ENCODE measurements at places on chromosomes 13 and 19. TPM values are rescaled to one million over a fixed set of nuclear protein-coding genes. Genes with fewer than 3 reads are reported as not detected.

The ARL11 gene
- not detected for total RNA-seq

The IGFL1 gene
- not detected for total RNA-seq

The GRK1 gene
- not detected for total RNA-seq

The PRTN3 gene
- not detected for total RNA-seq

The ZNF135 gene
- total RNA-seq, result 5.3 TPM

The ATP8A2 gene
- not detected for total RNA-seq

The CGB8 gene
- not detected for total RNA-seq

The HNRNPA1L2 gene
- total RNA-seq, result 0.93 TPM

The LILRB4 gene
- not detected for total RNA-seq

The IZUMO1 gene
- total RNA-seq, result not detected

The SBK3 gene
- not detected for total RNA-seq

The CCL25 gene
- not detected for total RNA-seq

The CD33 gene
- total RNA-seq, result not detected

The STOML3 gene
- total RNA-seq, result not detected

The TMTC4 gene
- 6.2 TPM for total RNA-seq

The PROZ gene
- not detected for total RNA-seq

The MTUS2 gene
- total RNA-seq, result not detected

The SLITRK6 gene
- not detected for total RNA-seq

The CLIP3 gene
- 34.3 TPM for total RNA-seq

The SLC25A41 gene
- total RNA-seq, result not detected

The SIGLEC14 gene
- not detected for total RNA-seq

The FGF21 gene
- total RNA-seq, result not detected

The CEACAM19 gene
- 1.2 TPM for total RNA-seq

The NEK5 gene
- 0.06 TPM for total RNA-seq

The CD70 gene
- total RNA-seq, result not detected

The FZR1 gene
- 23.3 TPM for total RNA-seq

Data from cardiac ventricle fibroblast (primary cell).